ENCODE measurements at places on chromosomes 12 and 14. TPM values are rescaled to one million over a fixed set of nuclear protein-coding genes. Genes with fewer than 3 reads are reported as not detected.

The LRP1-AS gene
- polyA plus RNA-seq: not detected

The PCED1B gene
- 1.7 TPM for polyA plus RNA-seq

The NRXN3 gene
- polyA plus RNA-seq: 0.53 TPM

The BCL2L14 gene
- not detected for polyA plus RNA-seq

The KCNK10 gene
- not detected for polyA plus RNA-seq

The KLHDC2 gene
- 24.4 TPM for polyA plus RNA-seq

The ITPK1 gene
- polyA plus RNA-seq: 44.2 TPM

The GDF3 gene
- polyA plus RNA-seq: 3.1 TPM

The GNG2 gene
- not detected for polyA plus RNA-seq

The DLGAP5 gene
- 5.4 TPM for polyA plus RNA-seq

The TMEM30B gene
- polyA plus RNA-seq: 0.32 TPM

The AKAP5 gene
- polyA plus RNA-seq: 0.06 TPM

The EID3 gene
- polyA plus RNA-seq: 1.5 TPM

The PIGH gene
- polyA plus RNA-seq: 18.0 TPM

The PRH2 gene
- polyA plus RNA-seq: 0.21 TPM

The EIF2S3B gene
- polyA plus RNA-seq: 0.21 TPM

Data from endothelial cell of umbilical vein (primary cell).